ENCODE measurements at places on chromosomes 5 and 9.

GRCh38 chr9:127277099-127277498, 12.5 kb downstream of the GARNL3 start:
- DNase-seq = no peak

GRCh38 chr9:5626727-5627634, 1.9 kb upstream of the RIC1 start:
- DNase-seq = peak; percentile 23

- DNase-seq = no peak
Measured at GRCh38 chr5:24208686-24209106, 436.1 kb downstream of the CDH10 start.

DNA sequence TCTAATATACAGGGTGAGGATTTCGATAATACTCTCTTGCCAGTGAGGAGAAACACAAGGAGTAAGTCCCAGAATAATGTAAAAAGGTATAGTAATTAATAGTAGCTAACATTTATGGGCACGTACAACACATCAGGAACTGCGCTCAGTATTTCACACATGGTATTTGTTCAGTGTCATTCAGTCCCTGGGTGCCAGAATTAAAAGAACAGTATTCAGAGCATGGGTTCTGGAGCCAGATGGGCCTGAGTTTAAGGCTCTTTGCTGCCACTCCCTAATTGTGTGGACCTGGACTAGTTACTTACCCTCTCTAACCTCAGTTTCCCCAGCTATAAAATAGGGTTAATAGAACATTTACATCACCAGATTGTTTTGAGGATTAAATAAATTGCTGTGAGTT, 16.3 kb downstream of the OSTF1 start:
- DNase-seq = no peak

GRCh38 chr9:34545497-34545896, 22.7 kb upstream of the ENHO start:
- no peak for DNase-seq

DNA sequence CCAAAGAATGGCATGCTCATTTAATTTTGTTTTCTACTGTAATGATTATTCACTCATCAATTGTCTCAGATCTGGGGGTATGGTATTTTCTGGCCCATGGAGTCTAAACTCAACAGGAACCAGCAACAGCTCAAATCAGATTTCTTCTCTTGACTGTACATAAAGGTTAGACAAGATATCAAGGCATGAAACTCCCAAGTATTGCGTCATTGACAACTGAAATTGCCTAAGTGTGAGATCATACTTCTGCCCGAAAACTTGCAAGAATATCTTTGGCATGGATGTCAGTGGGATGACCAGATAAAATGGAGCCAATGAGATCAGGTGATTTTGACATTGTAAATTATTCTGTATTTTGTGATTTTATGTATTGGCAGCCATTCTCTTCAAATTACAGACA, 141.7 kb upstream of the STK32A start:
- DNase-seq = no peak

DNA sequence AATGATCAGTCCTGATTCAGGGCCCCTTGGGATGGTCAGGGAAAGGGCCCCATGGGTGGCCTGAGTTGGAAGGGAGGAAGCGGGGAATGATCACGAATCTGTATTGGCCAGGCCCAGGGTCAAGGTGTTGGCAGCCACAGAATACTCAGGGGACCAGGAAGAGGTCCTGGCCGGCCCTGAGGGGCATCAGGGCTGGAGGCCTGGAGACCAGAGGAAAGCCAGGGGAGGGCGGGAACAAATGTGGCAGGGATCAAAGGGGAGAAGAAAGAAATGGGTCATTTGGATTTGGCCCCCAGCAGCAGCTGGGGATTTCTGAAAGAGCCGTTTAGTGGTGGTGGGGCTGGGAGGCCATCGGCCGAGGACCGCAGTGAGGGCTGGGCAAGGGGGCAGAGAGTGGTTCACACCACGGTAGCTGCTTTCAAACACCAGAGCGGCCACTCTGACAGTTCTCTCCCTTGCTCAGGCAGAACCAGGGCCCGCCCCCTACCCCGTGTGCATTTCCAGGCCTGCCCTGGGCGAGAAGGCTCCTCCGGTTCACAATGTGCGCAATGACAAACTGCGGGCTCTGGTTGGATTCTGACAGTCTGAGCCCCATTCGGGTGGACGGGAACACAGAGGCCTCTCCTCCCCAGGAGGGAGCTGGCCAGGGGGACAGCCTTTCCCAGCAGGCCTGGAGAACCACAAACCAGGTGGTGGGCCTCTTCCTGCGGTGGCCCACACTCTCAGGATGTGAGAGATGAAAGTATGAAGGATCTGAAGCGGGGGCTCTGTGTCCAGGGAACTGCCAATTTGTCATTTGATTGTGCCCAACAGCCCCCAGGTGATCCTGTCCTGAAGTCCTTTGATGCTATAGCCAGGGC, 220.3 kb upstream of the IER5L start:
- no peak for DNase-seq

- DNase-seq = no peak
Measured at GRCh38 chr5:60477849-60478248, 222.1 kb downstream of the DEPDC1B start.

GRCh38 chr5:79474367-79475151, 39.4 kb downstream of the HOMER1 start:
- DNase-seq = no peak

DNA sequence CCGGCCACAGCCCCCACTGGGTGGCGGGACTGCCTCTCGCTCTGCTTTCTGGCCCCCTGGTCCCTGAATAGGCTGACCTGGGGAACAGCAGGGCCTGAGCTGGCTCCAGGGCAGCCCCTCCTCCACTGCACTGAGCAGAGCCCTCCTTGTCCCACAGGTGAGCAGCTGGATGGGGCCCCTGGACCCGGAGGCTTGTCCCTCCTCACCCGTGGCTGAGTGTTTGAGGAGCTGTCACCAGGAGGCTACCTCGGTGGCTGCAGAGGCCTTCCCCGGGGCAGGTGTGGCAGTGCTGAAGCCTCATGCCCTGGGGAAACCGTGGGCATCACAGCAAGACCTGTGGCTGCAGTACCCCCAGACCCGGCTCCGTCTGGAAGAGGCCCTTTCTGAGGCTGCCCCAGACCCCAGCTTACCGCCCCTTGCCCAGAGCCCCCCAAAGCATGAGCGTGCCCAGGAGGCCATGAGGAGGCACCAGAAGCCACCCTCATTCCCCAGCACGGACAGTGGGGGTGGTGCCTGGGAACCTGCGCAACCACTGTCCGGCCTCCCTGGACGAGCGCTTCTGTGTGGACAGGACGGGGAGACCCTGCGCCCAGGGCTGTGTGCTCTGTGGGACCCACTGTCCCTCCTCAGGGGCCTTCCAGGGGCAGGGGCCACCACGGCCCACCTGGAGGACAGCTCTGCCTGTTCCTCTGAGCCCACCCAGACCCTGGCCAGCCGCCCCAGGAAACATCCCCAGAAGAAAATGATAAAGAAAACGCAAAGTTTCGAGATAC, 28.5 kb upstream of the LRRC14B start:
- DNase-seq = no peak

DNA sequence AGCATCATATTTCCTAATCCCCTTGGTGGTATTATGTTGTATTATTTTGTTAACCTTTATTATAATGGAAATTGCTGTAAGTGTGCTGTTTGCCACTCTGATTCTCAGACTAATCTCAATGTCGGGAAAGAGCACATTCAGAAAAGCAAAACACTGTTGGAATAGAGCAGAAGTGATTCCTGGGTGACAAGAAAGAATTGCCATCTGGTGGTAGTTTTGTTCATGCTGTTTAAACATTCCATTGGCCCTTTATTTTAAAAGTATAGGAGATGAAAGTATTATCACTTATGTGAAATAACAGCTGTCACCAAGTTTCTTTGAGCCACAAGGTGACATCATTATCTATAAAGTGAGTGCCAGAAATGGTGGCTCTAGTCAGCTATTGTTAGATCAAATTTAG, 301.3 kb upstream of the SGCD start:
- DNase-seq = no peak

GRCh38 chr5:10627160-10627701, 63.4 kb downstream of the ANKRD33B start:
- DNase-seq = no peak

DNA sequence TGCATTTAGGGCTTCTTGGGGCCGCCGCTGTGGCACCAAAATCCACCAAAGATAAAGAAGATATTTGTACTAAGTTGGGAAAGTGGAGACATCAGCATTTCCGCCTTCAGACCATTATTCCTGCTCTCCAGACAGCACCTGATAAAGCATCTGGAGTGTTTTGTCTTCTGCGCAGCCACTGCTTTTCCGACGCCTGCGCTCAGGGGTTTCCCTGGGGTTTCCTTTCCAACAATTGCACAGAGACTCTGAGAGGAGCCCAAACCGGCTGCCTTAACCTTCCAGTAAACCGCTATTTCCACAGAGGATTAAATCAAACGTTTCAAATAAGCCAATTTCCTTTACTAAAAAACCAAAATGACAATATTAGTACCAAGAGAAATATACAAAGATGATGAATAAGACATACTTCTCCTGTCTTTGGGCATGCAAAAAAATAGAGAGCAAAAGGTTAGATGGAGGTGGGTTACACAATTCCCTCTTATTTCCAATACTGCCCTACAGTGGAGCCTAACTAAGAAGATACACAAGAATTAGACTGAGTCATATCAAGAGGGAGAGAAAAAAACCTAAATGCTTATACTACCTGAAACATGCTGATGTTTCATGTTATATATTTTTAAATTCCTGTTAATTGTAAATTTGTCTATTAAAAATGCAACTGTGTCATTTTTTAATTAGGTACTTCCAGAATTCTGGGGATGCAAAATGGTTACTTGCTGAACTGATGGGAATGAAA, 98.4 kb downstream of the MAPKAP1 start:
- DNase-seq = no peak

GRCh38 chr9:22374051-22374450, 72.6 kb upstream of the DMRTA1 start:
- DNase-seq = no peak

DNA sequence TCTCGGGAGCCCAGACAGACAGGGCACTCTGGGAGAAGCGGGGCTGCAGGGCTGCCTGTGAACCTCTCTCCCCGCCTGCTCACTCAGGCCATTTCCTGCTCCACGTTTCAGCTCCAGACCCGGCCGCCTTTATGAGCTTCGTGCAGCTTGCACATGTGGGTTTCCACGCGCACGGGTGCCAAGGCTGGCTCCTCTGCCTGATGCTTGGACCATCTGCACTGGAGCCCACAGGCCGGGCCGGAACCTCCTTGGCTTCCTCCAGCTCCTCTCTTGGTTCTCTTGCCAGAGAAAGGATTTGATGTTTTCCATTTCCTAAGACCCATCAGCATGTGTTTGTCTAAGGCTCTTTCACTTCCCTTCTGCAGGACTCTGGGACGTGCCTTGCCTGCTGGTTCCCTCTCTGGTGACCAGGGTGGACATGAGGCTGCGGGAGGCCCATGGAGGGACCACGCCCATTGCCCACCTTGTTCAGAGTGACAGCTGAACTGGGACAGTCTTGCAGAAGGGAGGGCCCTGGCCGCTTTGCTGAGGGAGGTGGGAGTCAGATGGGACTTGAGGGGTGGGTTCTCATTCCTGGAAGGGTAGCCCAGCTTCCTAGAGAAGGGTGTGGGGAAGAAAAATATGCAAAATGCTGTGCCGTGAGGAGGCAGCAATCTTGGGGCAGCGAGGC, 23.3 kb upstream of the COL5A1 start:
- DNase-seq = no peak

GRCh38 chr9:73091909-73092308, 59.8 kb upstream of the ANXA1 start:
- no peak for DNase-seq

DNA sequence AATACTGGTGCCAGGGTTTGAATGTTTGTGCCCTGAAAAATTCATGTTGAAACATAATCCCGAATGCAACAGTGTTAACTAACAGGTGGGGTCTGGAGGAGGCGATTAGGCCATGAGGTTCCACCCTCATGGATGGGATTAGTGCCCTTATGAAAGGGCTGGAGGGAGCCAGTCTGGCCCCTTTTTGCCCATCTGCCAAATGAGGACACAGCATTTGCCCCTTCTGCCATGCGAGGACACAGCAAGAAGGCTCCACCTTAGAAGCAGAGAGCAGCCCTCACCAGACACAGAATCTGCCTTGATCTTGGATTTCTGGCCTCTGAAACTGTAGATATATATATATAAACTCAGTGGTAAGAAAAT, 32.6 kb upstream of the RNF130 start:
- no peak for DNase-seq

DNA sequence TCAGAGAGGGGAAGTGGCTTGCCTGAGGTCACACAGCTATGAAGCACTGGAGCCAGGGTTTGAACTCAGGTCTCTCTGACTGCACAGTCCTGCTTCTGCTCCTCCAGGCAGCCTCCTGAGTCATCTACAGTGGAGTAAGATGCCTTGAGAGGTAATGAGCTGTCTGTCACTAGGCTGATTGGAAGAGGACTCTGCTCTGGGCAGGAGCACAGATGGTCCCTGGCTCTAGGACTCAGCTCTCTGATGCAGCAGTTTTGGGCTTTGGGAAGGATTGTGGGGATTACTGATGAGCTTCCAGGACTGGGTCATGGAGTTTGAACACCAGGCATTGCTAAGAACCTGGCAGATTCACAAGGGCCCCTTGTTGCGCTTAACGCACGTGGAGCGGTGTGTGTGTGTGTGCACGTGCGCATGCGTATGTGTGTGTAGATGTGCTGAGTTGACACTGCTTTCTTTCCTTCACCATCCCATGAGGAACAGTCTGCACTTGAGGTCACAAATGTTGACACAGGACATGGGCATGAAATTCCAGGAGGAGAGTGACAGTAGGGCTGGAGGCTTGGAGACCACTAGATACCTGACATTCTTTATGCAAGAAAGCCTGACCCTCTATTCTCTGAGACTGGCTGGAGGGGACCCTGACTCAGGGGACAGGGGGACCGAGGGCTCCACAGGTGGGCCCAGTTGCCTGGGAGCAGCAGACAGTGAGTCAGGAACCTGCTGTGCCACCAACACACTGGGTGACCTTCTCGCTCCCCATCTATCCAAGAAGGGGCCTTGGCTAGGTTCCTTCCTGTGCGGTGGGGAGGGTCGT, 170.5 kb downstream of the RGS3 start:
- no peak for DNase-seq

DNA sequence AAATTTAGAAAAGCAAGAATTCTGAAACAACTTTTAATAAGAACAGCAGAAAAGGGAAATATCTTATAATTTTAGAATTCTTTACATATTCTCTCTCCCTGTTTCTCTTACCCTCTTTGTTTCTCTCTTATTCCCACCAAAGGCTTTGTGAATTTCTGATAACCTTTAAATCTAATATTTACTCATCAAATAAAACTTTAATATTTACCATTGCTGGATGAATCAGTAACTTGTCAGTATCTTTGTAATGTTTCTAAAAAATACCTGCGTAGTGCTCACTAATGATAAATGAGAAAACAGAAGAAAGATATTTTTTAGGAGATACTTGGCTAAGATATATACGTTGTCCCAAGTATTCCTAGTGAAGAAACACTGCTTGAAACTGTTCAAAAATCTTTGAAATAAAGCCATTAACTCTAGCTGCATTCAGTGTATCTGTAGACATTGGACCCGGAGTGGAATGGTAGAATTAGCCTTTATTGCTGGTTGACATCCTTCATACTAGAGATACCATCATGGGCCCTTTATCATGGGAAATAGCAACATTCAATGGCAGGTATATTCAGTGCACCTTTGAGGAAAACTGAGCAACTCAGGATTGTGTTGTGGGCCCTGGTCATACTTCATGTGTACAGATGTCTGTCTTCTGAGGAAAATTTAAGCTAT, 2160.4 kb downstream of the MAT2B start:
- no peak for DNase-seq

- no peak for DNase-seq
Measured at GRCh38 chr9:101446732-101447131, 11.2 kb upstream of the ALDOB start.
